OCI-M1 (cell line): ENCODE measurements at places on chromosomes 2 and 18.

DNA sequence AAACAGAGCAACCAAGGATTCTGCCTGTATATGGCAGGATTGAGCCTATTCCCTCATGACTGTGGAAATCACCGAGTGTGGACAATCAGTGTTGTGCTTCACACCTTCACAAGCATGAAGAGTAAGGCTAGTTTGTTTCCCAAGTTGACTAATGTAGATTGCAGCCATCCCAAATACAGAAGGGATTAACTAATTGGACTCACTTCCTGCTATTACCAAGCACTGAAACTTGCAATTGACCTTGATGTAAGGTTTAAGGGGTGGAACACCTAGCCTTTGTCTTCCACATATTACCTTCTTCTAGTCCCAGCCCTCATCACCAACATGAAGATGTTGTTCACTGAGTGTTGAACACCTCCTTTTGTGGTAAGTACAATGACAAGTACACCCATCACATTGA lies 120.9 kb upstream of the RND3 start:
- no peak for DNase-seq

- DNase-seq = no peak
Observed at GRCh38 chr2:60569680-60570111, 16.2 kb upstream of the BCL11A start.

DNA sequence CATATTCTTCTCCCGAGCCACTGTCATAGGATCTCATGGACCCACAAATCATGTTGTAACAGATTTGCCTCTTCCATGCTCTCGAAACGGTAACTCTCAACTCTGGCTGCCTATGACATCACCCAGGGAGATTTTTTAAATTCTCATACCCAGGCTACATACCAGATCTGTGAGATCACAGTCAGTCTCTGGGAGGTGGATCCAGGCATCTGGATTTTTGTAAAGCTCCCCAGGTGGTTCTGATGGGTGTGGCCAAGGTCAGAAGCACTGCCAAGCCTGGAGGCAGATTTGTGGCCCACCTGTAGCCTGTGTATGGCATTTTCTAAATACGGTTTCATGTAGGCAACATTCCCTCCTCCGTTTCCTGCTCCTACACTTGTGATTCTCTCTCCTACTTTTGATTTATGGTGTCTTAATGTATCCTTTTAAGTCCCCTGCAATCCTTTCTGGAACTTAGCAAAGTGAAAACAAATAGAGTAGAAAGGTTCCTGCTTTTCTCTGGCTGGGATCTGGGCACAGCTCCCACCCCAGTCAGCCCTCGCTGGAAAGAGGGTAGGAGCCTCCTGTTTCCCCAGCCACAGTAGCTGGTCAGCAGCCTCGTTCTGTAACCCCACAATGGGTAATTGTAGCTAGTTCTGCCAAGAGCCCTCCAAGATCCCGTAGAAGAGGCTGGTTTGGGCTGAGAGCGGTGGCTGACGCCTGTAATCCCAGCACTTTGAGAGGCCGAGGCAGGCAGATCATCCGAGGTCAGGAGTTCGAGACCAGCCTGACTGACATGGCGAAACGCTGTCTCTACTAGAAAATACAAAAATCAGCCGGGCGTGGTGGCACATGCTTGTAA lies 96.2 kb downstream of the KLHL29 start:
- DNase-seq = no peak

- DNase-seq = no peak
Observed at GRCh38 chr2:232502911-232503808, 15.5 kb upstream of the ECEL1 start.

- DNase-seq = no peak
Observed at GRCh38 chr2:207683438-207683837, 28.0 kb upstream of the CCNYL1 start.

DNA sequence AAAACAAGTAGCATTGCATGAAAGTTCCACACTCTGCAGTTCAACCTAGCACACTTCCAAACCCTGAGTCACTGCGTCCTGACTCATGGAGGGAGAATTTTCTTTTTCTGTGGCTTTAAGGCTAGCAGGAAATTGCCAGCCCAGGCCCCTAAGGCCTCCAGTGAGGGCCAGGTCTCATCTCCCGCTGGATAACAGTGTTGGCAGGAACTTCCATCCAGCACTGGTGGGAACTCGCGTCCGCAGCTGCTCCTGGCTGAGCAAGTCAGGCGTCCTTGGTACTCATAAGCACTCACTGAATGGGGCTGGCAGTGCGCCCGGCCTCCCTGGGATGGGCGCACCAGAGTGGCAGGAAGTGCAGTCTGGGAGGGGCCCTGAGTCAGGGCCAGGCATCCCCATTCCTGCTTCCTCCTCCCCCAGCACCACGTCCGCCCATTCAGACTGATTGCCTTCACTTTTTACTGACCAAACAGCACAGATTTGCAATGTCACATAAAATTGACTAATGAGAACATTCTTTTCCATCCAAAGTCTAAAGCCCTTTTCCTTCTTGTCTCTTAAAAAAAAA lies 14.3 kb downstream of the MALL start:
- DNase-seq = no peak

DNA sequence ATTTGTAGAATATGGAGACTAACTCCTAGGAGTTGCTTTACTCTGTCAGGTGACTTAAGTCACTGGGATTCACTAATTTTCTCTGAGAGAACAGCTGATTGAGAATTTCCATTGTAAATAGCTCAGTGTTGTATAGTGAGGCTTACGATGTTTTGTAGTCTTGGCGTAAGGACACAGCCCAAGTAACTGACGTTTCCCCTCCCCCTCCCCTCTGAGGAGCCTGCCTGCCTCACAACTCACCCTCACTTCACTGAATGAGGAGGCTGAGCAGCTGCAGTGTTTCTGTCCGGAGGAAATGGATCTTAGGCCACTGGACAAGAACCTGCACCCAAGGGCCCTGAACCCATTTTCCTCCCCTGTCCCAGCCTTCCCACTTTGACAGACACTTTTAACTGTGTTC lies 264.6 kb downstream of the PHLPP1 start:
- no peak for DNase-seq

DNA sequence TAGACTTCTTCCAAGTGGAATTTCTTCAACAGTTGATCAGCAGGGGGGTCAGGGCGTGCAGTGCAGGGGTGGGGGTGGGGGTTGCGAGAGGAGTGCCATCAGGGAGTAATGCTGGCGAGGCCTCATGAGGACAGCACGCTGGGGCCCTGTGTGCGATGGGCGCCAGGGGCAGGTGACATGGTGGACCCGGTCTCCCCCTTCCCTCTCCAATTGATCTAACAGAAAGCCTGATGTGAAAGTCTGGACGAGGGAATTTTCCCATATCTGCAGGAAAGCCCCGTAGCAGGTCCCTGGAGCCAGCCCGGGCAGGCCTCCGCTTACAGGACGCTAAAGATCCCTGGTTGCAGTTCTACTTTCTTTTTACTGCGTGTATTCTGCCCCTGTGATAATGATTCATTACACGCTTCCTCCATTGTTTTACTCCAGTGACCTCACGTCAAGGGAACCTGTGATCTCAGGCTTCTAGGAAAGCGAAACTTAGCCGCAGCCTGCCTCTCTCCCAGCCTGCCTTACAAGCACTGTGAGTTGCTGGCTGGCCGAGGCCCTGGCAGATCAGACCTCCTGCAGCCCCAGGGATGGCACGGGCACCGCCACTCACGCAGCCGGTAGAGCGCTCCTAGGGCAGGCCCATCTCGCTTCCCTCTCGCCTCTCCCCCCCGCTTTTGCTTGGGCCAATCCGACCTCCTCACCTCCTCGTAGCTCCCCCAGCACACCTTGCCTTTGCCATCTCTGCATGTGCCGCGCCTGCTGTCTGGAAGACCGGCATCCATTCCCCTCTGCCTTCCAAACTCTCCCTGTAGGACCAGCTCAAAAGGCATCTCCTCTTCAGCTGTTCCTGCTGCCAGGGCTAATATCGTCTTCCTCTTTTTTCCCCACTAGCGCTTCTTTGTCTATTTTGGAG lies 19.2 kb downstream of the NEURL3 start:
- DNase-seq = peak; percentile 86

- no peak for DNase-seq
Observed at GRCh38 chr2:219300022-219300421, 9.2 kb downstream of the PTPRN start.

- no peak for DNase-seq
Observed at GRCh38 chr2:196328088-196328680, 156.8 kb upstream of the STK17B start.

- DNase-seq = no peak
Observed at GRCh38 chr2:65395621-65396347, 36.6 kb downstream of the SPRED2 start.

DNA sequence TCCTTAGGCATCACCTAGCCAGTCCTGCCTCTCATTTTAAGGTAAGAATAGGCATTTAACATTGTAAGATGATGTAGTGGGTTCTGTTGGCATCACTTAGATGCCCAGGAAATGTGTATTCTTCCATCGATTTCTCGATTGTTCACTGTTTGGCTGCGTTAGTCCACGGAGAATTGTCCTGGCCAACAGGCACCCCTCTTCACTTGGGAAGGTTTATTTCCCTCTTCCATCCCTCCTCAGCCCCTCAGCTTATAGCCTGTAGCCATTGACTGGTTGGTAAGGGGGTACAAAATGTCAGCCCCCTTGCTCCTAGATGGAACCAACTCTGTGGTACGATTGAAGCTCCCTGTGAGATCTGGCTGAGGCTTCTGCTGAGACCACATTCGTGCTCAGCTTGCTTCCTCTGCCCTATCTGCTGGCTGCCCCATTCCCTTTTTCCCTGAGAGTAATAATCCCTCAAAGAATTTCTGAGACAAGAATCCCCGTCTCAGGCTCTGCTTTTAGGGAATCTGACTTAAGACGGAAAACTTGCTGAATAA lies 43.4 kb downstream of the PLEKHA3 start:
- no peak for DNase-seq

GRCh38 chr2:10765461-10765860 lies 44.0 kb downstream of the ATP6V1C2 start:
- no peak for DNase-seq

DNA sequence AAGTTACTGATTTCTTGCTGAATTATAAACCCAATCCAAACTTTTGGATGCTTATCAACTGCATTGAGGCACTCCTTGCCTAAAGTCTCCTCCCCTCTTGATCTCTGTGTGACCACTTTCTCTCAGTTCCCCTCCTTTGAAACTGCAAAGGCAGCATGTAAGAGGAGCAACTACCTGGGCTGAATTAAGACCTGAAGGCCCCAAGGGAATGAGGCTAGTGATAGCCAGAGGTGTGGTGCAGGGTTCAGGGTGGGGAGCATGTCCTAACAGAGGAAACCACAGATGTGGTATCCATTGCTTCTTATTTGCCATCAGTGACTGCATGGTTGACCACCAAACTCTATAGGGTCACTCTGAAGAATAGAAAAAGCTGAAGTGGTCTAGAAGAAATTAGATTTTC lies 557.9 kb downstream of the TNS1 start:
- DNase-seq = no peak

DNA sequence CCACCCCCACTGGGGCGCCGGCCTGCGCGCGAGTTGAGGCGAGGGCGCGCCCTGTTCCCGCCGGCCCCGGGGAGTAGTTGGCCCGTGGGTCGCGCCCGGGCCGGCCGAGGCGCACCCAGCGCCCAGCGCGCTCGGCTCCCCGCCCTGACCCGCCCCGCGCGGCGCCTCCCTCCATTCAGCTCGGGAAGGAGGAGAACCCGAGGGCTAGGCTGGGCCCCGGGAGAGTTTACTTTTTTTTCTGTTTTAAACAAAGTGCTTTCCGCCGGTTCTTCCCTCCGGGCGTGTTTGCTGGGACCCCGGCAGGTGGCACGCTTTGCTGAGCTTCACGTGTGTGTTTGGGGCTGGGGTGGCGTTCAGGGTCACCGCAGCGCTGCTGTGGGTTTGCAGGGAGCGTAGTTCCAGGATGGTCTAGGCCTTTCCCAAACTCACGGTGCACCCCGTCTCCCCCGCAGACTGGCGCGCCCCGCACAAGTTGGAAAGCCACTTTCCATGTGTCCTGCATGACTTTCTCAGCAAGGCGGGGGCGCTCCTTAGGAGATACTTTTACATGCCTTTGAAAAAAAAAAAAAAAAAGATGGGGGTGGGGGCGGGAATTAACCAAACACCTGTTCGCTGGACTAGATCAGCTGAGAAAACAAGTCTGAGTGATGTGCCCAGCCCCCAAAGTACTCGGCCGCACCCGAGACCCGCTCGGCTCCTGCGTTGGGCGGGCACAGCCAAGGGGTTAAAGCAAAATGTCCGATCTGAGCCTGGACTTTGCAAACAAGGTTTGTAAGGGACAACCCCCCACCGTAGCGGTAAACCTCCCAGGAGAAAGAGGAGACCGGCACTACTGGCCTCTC lies 825 bp downstream of the ITGA6 start:
- no peak for DNase-seq

GRCh38 chr18:59870623-59871130 lies 29.1 kb upstream of the PMAIP1 start:
- DNase-seq = no peak

GRCh38 chr2:220855296-220855695 lies 716.8 kb downstream of the EPHA4 start:
- no peak for DNase-seq

GRCh38 chr18:7464245-7464966 lies 102.7 kb upstream of the PTPRM start:
- DNase-seq = no peak

GRCh38 chr2:3112553-3112952 lies 265.1 kb downstream of the EIPR1 start:
- DNase-seq = no peak

DNA sequence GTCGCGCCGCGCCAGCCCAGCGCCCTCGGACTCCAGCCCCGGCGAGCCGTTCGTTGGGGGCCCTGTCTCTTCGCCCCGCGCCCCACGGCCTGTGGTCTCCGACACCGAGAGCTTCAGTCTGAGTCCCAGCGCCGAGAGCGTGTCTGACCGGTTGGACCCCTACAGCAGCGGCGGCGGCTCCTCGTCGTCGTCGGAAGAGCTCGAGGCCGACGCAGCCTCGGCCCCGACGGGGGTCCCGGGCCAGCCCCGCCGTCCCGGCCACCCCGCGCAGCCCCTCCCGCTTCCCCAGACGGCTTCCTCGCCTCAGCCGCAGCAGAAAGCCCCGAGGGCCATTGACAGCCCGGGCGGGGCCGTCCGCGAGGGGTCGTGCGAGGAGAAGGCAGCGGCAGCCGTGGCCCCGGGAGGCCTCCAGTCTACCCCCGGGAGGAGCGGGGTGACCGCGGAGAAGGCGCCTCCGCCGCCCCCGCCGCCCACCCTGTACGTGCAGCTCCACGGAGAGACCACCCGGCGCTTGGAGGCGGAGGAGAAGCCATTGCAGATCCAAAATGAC lies 1.4 kb downstream of the PHLPP1 start:
- peak; percentile 48 for DNase-seq

DNA sequence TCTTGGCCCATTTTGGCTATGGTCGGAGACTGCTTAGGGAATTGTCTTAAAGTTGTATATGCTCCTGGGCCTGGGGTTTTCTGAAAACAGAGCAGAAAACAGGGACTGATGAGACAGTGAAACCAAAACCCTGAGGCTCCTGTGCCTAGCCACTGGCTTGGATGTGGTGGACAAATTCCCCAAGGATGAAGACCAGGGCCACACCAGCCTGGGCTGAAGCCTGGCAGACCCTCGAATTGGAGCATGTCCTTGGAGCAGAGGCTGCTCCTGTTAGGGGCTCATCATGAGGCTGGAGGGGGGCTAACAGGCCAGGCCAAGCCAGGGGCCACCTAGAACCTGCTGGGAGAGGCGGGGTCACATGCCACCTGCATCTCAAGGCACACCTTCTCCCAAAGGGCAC lies 68.1 kb downstream of the STPG4 start:
- DNase-seq = no peak

- no peak for DNase-seq
Observed at GRCh38 chr2:61980758-61981157, 75.3 kb downstream of the COMMD1 start.
